ENCODE measurements at places on chromosomes 16 and 17.

GRCh38 chr17:78125138-78125913 is 3.2 kb downstream of the TMC6 start:
- no peak for DNase-seq

DNA sequence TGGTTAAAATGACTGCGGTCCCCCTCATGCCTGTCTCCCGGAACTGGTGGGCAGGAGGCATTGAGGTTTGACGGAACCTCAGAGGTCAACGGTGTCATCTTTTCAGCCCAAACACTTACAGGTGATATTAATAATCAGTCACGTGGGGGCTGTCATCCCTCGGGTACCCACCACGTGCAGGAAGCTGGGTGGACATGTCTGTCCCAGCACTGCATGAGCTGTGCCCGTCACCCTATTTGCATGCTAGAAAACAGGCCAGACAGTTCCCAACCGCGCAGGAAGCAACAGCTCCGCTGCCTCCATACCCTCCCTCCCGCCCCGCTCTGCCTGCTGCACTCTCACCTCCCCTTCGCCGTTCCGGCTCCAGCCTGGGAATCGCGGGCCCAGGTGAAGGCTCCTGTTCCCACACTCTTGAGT is 1.4 kb downstream of the SYNGR3 start:
- no peak for DNase-seq

DNA sequence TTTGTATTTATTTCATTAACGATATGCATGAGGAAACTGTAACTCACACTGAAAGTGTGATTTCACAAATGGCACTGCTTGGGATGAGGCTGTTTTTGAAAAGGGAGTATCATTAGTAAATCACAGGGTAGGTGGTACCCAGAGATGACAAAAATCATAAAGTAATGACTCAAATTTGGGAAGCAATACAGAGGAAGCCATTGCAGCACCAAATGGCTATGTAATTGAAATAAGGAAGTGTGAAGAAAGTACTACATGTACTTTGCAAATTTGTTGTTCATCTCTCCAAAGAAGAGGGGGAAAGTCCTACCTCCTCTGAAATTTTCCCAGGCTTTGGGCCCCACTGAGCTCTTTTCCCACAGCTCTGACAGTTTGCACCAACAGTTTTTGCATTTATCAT is 12.3 kb upstream of the ABCC12 start:
- no peak for DNase-seq

DNA sequence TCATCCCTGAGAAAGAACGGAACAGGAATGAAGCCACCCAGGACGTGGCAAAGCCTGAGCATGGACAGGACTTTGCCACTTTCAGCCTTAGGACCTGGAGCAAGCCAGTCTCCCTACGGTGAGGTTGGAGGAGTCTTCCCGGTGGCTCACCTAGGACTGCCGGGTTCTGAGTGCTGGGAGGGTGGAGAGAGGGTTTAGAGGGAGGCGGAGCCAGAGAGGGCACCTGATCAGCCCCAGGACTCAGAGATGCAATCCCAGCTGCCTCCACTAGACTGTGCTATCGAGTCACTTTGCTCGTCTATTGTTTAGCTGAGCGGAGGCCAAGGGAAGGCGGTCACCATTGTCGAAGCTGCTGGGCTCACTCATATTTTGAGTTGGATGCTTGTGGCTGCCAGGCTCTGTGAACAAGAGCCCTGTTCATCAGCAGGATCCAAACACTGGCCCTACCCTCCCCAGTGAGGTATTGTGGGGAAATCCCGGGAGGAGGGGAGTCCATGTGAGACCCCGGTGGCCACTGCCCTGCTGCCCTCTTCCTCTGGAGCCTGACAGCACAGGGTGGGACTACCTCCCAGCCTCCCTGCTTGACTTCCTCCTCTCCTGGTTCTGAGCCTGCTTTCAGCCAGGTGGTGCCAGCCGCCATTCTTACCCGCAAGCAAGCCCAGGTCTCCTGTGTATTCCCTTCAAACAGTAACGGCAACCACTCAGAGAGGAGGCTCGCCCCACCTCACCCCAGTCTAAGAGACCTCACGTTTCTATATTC is 7.0 kb downstream of the KRT14 start:
- peak; percentile 52 for DNase-seq

- no peak for DNase-seq
Measured at GRCh38 chr17:69815406-69815805, 259.6 kb upstream of the KCNJ16 start.

DNA sequence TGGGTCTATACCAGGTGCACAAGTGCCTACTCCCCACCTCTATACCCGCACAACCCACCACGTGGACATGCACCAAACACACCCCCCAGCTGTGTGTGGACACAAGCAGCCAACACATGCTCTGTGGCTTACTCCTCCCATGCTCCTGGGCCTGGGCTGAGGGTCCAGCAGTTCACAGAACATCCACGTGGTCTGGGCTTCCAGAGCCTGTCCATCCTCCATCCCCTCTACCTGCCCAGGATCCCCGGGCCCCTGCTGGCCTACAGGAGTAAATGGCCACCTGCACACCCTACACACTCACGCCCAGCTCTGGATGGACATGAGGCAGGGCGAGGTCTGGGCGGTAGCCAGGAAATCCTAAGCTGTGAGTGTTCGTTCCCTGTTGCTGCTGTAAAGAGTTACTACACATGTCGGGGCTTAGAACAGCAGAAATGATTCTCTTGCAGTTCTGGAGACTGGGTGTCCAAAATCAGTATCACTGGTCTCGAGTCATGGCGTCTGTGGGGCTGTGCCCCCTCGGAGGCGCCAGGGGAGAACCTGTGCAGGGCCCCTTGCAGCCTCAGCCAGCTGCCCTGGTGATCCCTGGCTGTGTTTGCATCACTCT is 15.0 kb upstream of the RAI1 start:
- DNase-seq = peak; percentile 47

- DNase-seq = no peak
Measured at GRCh38 chr16:57025941-57026777, 36.8 kb downstream of the NLRC5 start.

- DNase-seq = peak; percentile 68
Measured at GRCh38 chr16:46607529-46607928, 13.7 kb downstream of the SHCBP1 start.

GRCh38 chr17:73593249-73593965 is 50.8 kb downstream of the SDK2 start:
- DNase-seq = no peak
